Stimulated activated CD4-positive, alpha-beta T cell treated with anti-CD3 and anti-CD28 coated beads, Interleukin-12 subunit alpha, Interleukin-12 subunit beta, amount 100 ng/mL, for 4 hours (primary cell): ENCODE measurements at places on chromosomes 3 and 15.

- no peak for DNase-seq
These were observed 17.1 kb downstream of the ASB14 start for GRCh38 chr3:57275393-57275792.

DNA sequence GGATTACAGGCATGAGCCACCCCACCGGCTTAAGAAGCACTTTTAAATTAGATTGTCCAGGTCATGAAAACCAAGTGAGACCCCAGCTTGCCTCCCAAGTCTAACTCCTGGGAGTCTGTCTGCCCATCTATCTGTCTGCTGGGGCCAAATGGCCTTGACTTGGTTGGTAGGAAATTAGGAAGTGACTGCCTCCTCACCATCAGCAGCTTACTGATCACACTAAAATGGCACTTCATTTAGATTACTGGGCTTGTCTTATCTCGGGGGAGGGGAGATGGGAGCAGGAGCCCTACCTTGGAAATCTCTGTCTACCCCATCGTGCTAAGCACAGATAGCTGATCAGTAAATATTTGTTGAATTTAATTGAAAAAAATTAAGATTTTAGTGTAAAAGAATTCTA lies 5.6 kb upstream of the LRRC2 start:
- DNase-seq: no peak

GRCh38 chr3:95172164-95172943 lies 1109.5 kb downstream of the NSUN3 start:
- DNase-seq: no peak

DNA sequence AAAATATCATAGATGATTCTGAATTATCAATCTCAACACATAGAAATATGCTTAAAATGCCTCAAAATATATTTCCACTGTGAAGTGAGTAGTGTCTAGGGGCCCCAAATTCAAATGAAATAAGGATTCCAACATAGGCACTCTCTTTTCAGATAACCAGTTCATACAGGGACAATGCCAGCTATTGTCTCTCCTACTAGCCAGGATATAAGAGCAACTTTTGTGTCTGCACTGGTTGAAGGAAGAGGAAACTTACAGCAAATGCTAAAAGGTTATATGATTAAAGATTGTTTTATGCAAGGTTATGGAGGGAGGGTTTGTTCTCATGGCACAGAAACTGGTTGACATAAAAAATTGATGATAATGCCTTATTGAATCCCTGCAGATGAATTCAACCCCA lies 579.4 kb upstream of the ALCAM start:
- no peak for DNase-seq

GRCh38 chr3:123110282-123110975 lies 43.6 kb downstream of the PDIA5 start:
- DNase-seq: no peak

DNA sequence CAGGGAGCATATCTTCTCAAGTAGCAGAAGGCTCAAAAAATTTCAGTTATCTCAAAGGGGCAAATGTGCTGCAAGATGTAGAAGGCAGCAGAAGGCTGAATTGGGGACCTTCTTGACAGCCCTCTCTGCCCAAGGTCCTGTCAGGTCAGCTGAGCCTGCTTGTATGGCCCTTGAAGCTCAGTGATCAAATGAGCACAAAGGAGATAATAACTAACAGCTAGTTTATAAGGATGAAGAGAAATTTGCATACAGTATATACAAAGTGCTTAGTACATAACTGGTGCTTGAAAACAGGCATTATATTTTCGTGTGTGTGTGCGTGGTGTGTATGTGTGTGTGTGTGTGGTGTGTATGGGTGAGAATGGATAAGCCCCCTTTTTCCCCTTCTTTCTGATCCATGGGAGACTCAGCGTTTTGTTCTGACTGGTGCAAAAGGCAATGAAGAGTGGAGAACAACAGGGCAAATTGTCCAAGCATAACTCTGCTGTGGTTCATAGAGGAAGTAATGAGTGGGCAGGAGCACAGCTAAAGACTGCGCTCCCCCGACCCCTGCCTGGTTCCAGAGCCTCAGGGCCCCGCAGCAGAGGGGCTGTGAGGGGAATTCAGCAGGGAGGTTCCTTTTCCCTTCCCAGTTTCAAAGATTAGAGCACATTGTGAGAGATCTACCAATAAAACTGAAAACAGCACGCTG lies 356.8 kb upstream of the NR2F2 start:
- no peak for DNase-seq

DNA sequence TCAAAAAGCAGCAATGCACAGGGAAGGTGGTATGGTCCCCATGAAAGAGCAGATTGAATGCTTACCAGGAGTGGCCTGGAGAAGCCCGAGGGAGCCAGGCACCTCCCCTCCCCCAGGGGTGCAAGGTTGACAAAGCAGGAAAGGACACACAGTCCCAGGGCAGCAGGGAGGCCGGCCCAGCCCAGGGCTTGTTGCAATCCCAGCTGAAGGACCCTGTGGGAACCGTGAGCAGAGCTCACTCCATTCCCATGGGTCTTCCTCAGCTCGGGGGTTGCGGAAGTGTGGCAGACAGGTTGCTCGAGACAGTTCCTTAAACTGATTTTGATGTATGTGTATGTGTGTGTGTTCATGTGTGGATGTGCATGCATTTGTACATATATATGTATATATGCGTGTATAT lies 15.8 kb downstream of the UROC1 start:
- DNase-seq: no peak

- DNase-seq: no peak
These were observed 110.3 kb upstream of the MITF start for GRCh38 chr3:69628951-69629350.

DNA sequence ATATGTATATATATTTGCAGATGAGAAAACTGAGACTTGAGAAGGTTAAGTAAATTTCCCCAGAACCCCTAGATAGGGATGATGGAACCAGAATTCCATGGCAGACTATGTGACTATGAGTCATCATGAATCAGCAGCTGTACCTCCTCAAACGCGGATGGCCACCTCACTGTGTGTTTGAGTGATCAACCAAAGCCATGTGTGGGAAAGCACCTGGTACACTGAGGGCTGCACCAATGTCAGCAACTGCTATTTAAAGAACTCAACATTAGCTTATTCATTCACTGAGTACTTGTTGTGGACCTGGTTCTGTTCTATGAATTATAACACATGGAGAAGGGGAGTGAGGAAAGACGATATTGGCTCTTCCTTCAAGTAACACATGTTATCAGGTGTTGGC lies 377.0 kb downstream of the GAP43 start:
- DNase-seq: no peak

DNA sequence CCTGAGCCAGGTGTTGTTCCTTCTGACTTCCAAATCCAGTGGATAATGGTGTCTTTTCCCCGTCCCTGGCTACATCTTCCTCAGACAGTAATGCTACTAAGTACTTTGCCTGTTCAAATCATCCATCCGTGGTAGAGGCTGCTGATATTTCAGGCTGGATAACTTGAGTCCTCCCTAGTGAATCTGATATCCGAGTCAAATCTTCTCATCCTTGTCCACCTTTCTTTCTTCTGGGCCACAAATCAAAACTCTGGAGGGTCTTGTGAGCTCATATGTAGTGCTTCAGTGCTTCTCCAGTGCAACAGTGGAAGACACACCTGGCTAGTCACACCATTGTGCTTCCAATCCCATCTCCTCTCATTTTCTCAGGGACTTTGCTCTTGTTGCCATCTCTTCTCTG lies 11.2 kb downstream of the SH3GL3 start:
- no peak for DNase-seq

GRCh38 chr15:81282606-81282895 lies 41.4 kb downstream of the STARD5 start:
- no peak for DNase-seq
